Activated T-helper 1 cell treated with Interleukin-2 at 50 U/mL for 16 hours (primary cell): ENCODE measurements at places on chromosomes 12 and 14.

- DNase-seq, result no peak
These were observed 36.3 kb downstream of the PTGER2 start for GRCh38 chr14:52350445-52350844.

- DNase-seq, result no peak
These were observed 39.9 kb upstream of the BICDL1 start for GRCh38 chr12:119949145-119949544.

DNA sequence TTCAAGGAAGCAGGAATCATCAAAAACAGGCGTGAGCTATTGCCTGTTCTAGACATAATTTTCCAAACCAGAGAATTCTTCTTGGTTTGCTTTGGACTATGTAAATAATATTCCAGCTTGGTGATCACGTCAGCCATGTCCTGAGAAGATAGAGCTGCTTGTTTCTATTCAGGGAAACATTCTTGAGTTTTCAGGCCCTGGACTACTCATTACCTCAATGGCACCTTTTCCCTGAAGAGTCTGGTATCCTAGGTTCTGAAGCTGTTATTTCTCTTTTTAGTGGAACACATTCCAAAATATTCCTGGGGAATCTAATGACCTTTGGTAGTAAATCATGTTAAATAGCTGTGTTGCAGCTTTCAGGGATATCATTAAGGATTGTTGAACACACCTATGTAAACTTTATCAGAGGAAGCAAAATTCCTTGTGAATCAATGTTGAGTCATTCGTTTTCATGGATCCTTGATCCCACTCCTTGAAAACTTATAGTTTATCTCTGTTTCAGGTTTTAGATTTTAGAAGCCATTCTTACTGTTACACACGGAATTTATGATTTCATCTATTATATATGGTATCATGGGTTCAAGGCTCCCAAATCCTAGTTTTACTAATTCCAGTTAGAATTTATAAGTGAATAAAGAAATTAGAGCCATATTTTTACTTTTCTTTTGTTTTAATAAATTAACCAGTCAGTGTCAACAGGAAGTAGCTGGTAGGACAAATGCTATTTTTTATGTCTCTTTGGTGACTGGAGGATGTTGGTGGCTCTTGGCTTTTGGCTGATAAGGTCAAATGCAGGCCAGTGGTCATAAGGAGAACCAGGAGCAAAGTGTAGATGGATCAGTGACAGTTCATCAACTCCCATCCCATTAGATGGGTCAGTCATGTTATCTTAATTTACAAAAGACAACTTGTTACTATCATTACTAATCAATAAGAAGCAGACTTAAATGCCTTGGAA, 380.1 kb downstream of the ZFP36L1 start:
- no peak for DNase-seq

GRCh38 chr12:117466677-117467362, 105.4 kb upstream of the NOS1 start:
- no peak for DNase-seq

DNA sequence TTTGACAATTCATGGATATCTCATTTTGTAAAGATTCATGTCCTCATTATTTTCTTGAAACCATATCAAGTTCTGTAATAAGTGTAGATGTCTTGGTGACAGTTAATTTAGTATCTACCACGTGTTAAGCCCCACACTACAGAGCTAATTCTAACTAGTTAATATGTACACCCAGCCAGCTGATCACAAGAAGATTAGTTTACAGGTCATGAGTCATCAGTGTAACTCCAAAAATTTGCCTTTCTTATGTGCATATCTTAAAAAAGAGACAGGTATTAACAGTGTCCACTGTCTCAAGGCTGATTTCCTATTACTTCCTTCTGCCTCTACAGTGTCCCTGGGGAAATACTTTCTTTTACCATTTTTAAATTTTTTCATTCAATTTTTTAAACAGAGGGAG, 13.3 kb upstream of the YBX3 start:
- DNase-seq, result no peak

GRCh38 chr14:94640721-94641631, 28.8 kb downstream of the SERPINA3 start:
- no peak for DNase-seq

GRCh38 chr12:5716201-5716600, 228.9 kb downstream of the ANO2 start:
- no peak for DNase-seq

DNA sequence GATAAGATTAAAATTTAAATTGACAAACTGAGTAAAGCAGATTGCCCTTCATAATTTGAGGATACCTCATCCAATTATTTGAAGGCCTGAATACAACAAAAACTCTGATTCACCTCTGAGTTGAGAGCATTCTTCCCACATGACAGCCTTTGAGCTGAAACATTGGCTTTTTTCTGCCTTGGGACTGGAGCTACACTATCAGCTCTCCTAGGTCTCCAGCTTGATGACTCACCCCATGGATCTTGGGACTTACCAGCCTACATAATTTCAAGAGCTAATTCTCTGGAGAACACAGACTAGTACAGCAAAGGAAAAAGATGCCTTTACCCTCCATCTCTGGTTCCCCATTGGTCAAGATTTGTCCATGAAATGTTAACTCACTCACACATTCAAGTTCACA, 555.1 kb downstream of the FOXG1 start:
- no peak for DNase-seq

DNA sequence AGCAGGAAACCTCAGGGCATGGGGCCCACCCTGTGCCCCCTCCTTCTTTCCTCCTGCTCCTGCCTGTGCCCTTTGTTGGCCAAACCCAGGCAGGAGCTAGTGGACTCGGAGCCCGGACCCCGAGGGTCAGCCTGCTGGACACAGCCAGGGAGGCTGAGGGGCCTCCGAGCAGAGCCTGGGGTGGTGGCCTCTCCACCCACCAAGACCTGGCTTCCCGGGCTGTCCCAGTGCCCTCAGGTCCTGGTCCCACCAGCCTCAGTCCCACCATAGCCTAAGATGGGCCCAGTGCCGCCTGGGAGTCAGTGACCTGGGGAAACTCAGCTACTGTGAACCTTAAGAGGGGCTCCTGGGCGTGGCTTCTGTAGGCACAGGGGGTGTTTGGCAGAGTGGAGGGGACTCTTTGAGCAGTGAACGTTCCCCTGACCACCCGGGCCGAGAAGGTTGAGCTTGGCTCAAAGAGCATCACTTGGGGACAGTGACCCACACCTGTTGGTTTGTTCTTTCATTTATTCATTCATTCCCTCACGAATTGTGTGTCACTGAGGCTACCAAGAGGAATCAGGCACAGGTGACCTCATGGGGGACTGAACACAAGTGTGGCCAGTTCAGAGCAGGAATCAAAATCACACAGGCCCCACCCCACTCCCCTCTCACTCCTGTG, 266.1 kb downstream of the ADGRD1 start:
- no peak for DNase-seq

- no peak for DNase-seq
These were observed 27.6 kb downstream of the WASHC3 start for GRCh38 chr12:102033991-102034745.

DNA sequence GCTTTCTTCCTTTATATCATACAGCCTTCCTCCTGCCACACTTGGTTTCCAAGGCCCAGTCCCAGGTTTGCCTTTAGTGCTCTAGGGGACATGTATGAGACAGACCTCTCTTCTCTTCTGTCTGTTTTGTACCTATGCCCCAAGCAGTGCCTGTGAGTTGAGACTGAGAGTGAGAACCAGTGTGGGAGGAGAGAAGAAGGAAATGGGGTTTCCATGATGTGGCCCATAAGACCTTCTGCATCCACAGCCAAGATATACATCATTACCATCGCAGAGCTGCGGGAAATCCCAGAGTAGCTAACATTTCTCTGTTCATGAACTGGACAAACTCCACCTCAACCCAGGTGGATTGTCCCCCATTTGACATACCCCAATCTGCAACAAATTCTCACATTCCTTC, 2.8 kb downstream of the TESPA1 start:
- DNase-seq, result no peak

DNA sequence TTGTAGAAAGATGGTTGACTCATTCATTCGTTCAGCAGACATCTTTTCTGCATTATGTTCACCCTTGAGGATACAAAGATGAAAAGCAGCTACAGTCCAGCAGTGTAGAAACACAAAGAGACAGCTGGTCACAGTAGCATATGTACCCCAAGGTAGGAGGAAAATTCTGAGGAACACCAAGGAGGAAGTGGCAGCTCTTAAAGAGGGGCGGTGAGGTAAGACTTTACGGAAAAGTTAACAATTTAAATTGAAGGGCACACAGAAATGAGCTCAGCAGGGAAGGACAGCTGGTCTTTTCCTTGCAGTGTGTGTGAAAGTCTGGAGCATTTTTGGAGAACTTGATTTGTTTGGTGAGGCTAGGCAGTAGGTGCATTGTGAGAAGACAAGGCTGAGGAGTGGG, 3.5 kb downstream of the SLC35E3 start:
- no peak for DNase-seq

DNA sequence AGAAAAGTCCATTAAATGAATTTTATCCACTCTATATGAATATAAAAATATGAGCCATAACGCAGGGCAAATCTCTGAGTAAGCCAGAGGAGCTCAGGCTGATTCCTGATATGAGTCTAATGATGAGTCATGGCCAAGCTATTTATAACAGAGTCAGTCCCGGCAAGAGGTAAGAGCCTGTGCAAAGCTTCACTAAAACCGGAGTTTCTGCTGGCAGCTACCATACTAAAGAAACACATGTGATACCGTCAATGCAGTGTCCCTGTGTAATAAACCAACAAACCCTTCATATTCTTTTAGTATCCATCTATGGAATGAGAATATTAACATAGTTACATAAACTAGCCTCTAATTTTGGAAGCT, 319.4 kb downstream of the KCNC2 start:
- DNase-seq, result no peak

DNA sequence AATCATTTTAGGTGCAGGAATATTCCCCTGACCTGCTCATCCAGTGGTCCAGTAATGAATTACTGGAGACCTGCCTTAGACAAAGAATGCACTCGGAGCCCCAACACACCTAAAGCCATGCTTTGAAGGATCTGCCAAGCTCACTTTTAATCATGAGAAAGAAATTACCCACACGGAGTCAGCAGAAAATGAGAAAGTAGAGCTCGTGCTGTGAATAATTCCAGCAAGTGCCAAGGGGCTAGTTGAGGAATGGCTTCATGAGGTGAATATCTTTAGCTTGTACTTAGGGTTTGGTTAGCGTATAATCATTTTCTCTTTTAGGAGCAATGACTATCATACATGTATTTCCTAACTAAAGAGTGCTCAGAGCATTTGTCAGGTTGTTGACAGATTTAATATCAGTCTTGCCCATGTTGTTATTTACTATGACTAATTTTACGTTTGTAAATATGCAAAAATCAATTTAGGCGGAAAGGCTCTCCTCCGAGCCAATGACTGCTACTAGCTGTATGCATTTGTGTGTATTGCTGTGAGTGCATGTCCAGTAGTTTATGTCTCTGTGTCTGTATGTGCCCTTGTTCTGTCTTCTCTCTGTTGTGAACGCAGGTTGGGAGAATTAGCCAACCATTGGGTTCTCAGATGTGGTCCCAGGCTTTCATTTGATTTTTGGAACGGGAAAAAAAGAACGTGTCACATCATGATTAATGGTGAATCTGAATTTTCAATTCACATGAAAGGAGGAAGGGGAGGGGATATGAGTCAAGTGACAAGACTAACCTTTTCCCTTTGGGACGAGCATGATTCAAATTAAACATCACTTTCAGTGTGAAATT, 98.4 kb downstream of the RMST start:
- DNase-seq, result no peak

- no peak for DNase-seq
These were observed 439.6 kb upstream of the LRFN5 start for GRCh38 chr14:41167040-41167439.

- no peak for DNase-seq
These were observed 80.6 kb downstream of the BTG1 start for GRCh38 chr12:92065018-92065499.

- no peak for DNase-seq
These were observed 208.9 kb downstream of the SYNE2 start for GRCh38 chr14:64061706-64062105.

DNA sequence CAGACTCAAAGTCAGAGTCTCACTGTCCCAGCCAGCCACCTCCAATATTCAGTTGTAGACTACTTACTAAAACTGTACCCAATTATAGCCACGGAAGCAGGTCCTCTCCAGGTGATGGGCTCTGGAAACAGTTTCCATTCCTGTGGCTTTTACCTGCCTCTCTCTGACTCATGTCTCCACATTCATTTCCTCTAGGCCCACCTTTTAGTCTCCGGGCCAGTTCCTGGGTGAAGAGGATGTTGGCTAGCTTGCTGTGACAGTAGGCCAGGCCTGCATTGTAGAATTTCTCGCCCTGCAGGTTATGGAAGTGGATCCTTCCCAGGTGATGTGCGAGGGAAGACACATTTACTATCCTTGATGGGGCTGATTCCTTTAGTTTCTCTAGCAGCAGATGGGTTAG, 5.6 kb downstream of the RDH11 start:
- no peak for DNase-seq

DNA sequence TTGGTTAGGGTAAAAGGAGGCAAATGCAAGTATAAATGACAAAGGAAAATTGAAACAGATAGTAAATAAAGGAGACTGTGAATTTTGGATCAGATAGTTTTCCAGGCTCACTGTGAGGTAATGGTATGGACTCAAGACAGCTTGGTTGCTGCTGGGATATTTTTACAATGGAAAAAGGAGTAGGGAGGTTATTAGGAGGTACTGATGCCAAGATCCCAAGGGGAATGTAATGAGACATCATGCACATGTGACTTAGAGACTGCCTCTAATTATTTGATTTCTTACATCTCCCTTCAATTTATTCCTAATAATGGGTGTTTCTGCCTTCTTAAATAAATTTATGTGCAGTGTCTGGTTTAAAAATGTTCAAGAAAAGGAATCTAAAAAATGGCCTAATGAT, 56.9 kb downstream of the TAOK3 start:
- DNase-seq, result no peak

DNA sequence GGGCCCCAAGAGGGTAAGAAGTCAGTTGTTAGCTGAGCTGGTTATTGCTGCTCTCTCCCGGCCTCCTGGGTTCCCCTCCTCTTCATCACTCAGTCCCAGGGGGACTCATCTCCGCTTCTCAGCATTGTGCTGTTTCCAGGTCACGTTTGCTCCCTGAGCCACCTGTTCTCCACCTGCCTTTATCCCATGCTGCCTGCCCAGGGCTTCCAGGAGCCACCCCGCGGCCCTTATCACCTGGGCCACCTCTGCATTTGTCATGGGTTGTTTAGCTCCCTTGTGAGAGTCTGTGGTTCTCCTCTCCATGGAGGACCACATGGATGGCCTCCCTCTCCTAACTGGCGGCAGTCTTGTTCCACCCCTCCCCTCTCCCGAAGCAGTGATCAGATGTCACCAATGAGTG, 36.0 kb downstream of the SYNDIG1L start:
- no peak for DNase-seq

GRCh38 chr12:42810006-42810405, 220.5 kb upstream of the PRICKLE1 start:
- DNase-seq, result no peak

DNA sequence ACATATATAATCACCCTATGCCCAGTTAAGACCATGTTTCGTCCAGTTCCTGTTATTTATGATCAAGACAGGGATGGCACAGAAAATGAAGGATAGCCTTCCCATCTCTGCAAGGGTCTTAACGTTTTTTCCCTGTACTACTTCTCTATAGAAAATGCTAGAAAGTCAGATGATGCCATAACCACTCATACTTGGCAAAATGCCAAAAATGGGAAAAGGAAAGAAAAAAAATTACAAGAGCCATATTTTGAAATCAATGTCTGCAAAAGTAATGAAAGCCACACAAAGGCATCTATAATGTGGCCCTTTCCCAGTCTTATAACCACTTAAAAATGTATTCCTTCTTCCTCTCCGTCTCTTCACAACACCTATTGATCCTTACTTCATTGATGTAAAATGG, 1.8 kb upstream of the MYL6B start:
- DNase-seq, result no peak

GRCh38 chr14:96198430-96199130, 6.1 kb upstream of the BDKRB2 start:
- DNase-seq, result no peak
